Kidney (tissue), 22 donors: ENCODE measurements at places on chromosomes 3 and 15. TPM values are rescaled to one million over a fixed set of nuclear protein-coding genes. Genes with fewer than 3 reads are reported as not detected.

Gene NANOGP8
- not detected for polyA plus RNA-seq

Gene ARPP21
- polyA plus RNA-seq, result 0.11 TPM

Gene LMCD1
- polyA plus RNA-seq, result 24.3 TPM

Gene ANKRD63
- polyA plus RNA-seq, result not detected

Gene NEO1
- polyA plus RNA-seq, result 12.4 TPM

Gene STRIT1
- 1.8 TPM for polyA plus RNA-seq

Gene ADAMTS7
- 0.82 TPM for polyA plus RNA-seq

Gene UPK1B
- 3.9 TPM for polyA plus RNA-seq

Gene PHLDB2
- polyA plus RNA-seq, result 28.0 TPM

Gene SKOR1
- polyA plus RNA-seq, result 0.22 TPM

Gene CPNE9
- polyA plus RNA-seq, result 0.19 TPM

Gene GLDN
- polyA plus RNA-seq, result 0.71 TPM

Gene SCAPER
- 11.6 TPM for polyA plus RNA-seq

Gene CSPG5
- polyA plus RNA-seq, result 0.67 TPM

Gene PRSS50
- 0.19 TPM for polyA plus RNA-seq

Gene MME
- 126 TPM for polyA plus RNA-seq

Gene GOLGA6L7
- not detected for polyA plus RNA-seq

Gene CX3CR1
- 0.99 TPM for polyA plus RNA-seq

Gene ACP3
- 31.8 TPM for polyA plus RNA-seq

Gene SI
- 0.11 TPM for polyA plus RNA-seq

Gene NT5DC2
- polyA plus RNA-seq, result 75.7 TPM

Gene ADAMTSL3
- 1.6 TPM for polyA plus RNA-seq

Gene ADCY5
- polyA plus RNA-seq, result 7.1 TPM

Gene TNIK
- polyA plus RNA-seq, result 3.6 TPM

Gene RLBP1
- not detected for polyA plus RNA-seq

Gene CLEC3B
- 284 TPM for polyA plus RNA-seq

Gene HEMK1
- polyA plus RNA-seq, result 30.3 TPM

Gene KCNMB3
- 1.7 TPM for polyA plus RNA-seq

Gene FES
- polyA plus RNA-seq, result 9.3 TPM

Gene ILDR1
- polyA plus RNA-seq, result 11.9 TPM

Gene OXTR
- polyA plus RNA-seq, result 0.39 TPM

Gene CFAP44
- 2.8 TPM for polyA plus RNA-seq

Gene ASB14
- polyA plus RNA-seq, result not detected

Gene GOLGA8R
- 0.41 TPM for polyA plus RNA-seq

Gene ZNF660
- polyA plus RNA-seq, result 0.69 TPM

Gene SLC28A2
- 0.17 TPM for polyA plus RNA-seq

Gene TMCO5A
- not detected for polyA plus RNA-seq

Gene INKA1
- 9.1 TPM for polyA plus RNA-seq

Gene TERC
- polyA plus RNA-seq, result not detected

Gene C3orf22
- not detected for polyA plus RNA-seq

Gene ADGRG7
- polyA plus RNA-seq, result not detected
